ENCODE measurements at places on chromosomes 12 and 14.

DNA sequence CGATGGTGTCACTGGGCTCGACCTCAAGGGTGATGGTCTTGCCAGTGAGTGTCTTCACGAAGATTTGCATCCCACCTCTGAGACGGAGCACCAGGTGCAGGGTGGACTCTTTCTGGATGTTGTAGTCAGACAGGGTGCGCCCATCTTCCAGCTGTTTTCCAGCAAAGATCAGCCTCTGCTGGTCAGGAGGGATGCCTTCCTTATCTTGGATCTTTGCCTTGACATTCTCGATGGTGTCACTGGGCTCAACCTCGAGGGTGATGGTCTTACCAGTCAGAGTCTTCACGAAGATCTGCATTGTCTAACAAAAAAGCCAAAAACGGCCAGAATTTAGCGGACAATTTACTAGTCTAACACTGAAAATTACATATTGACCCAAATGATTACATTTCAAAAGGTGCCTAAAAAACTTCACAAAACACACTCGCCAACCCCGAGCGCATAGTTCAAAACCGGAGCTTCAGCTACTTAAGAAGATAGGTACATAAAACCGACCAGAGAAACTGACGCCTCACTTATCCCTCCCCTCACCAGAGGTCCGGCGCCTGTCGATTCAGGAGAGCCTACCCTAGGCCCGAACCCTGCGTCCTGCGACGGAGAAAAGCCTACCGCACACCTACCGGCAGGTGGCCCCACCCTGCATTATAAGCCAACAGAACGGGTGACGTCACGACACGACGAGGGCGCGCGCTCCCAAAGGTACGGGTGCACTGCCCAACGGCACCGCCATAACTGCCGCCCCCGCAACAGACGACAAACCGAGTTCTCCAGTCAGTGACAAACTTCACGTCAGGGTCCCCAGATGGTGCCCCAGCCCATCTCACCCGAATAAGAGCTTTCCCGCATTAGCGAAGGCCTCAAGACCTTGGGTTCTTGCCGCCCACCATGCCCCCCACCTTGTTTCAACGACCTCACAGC is 717 bp downstream of the UBC start:
- peak; percentile 91 for DNase-seq

GRCh38 chr12:53561590-53561953 is 54.3 kb upstream of the NPFF start:
- DNase-seq: no peak

- no peak for DNase-seq
Observed at GRCh38 chr12:4224206-4224889, 49.2 kb upstream of the CCND2 start.

GRCh38 chr14:91349481-91350074 is 68.0 kb downstream of the CCDC88C start:
- peak; percentile 75 for DNase-seq

DNA sequence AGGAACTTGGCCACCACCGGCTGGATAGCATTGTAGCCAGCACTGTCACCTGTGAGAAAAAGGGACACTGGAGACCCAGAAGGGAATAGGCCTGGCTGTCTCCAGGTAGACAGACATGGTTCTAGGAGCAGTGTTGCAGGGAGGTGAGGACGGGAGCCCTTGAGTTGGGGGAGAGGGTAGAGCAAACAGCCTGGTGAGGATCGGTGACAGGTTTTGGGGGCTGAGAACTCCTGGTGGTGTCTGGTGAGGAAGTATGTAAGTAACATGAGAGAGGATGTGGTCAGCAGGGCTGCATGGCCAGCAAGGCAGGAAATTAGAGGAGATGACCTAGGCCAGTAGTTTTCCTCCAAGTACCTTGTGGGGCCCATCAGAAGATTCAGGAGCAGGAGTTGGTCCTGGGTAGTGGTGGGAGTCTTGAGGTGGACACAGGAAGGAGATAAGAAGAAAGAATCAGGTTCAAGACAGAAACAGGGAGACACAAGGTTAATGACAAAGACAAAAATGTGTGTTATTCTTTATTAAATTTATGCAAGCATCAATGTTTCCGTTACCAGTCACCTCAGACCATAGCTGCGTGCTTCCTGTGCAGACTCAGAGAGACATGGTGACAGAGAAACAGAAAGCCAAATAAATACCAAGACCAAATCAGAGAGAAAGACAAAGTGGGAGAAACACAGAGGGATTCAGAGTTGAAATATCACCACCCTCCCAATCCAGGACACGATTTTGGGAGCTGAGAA is at the start of gene ARHGAP9:
TSS of gene ARHGAP9 (minus strand) at position 491 of the 740 bp plus-strand sequence. CDS start at position 31, 460 bp downstream.
- DNase-seq: peak; percentile 84

GRCh38 chr14:106024983-106025604 is 498.7 kb downstream of the TMEM121 start:
- DNase-seq: peak; percentile 23

GRCh38 chr12:47122602-47123001 is 42.8 kb upstream of the AMIGO2 start:
- no peak for DNase-seq

DNA sequence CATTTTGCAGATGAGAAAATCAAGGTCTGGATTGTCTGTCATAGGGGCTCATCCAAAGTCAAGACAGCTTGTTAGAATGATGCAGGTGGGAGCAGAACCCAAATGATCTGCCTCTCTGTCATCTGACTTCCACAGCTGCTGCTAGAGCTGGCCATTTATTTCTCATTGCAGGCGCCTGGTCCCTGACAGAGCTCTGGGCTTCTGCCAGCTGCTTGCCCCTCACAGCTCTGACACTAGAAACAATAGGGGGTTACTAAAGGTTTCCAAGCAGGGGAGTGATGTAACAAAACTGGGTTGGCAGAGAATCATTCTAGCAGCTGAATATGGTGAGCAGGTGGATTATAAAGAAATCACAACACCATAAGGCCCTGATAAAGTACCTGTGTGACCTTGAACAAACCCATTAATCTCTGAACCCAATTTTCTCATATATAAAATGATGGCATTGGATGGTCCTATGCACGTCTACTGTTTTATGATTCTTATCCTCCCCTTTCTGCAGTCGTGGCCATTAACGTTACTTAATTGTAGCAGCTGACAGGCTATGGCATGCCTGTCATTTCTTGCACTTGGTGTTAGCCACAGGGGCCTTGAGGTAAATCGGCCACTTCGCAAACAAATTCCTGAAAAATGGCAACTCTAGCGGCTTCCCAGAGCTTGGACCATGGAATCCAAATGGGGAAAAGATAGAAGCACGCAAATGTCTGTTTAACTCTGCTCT is 134.6 kb downstream of the RMST start:
- DNase-seq: no peak

DNA sequence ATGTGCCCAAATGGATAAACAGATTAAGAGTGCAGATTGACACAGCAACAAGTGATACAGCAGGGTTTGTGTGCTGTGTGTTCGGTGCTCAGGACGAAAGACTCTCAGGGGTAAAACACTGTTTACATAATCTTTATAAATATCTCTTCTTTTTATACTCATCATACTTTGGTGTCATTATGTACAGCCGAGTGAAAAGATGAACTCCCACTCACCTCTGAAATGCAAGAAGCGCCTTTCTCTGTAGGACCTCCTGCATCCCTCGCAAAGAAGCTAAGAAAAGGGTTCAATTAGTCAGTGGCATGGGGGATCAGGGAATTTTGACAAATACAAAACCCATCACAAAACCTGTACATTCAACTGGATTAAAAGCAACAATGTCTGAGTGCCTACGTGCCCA is 163.6 kb downstream of the TTC7B start:
- DNase-seq: no peak

- no peak for DNase-seq
Observed at GRCh38 chr12:30754383-30754749, 385 bp downstream of the CAPRIN2 start.
